ENCODE measurements at places on chromosomes 3 and 15. TPM values are rescaled to one million over a fixed set of nuclear protein-coding genes. Genes with fewer than 3 reads are reported as not detected.

DNA sequence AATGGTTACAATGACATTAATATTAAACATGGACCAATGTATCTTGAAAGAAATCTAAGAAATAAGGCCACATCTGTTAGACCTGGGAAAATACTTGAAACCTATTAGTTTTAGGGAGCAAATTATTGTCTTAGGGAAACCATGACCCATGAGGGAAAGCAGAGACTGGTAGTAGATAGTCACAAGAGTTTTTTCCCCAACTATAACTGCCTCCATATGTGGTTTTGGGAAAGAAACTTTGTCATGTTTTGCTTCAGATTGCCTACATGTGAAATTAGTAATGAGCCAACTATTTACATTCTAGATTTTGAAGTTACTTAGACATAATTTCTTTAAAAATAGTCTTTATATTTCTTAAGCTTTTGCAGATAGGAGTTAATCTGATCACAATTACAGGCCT, 474.9 kb downstream of the ROBO2 start:
- no peak overlapping the region for H3K27ac ChIP-seq
- DNase-seq: no peak
- H3K4me3 ChIP-seq: no peak overlapping the region
- no peaks in the 10 kb centered on the region for H3K27me3 ChIP-seq

GP9 gene
- not detected for total RNA-seq

GRCh38 chr15:73617301-73617831, 15.8 kb downstream of the NPTN start:
- peaks cover 16% of the 10 kb centered on the region for H3K4me1 ChIP-seq
- no peaks in the 10 kb centered on the region for H3K27me3 ChIP-seq
- H3K36me3 ChIP-seq: no peaks in the 10 kb centered on the region
- no peak for DNase-seq

DNA sequence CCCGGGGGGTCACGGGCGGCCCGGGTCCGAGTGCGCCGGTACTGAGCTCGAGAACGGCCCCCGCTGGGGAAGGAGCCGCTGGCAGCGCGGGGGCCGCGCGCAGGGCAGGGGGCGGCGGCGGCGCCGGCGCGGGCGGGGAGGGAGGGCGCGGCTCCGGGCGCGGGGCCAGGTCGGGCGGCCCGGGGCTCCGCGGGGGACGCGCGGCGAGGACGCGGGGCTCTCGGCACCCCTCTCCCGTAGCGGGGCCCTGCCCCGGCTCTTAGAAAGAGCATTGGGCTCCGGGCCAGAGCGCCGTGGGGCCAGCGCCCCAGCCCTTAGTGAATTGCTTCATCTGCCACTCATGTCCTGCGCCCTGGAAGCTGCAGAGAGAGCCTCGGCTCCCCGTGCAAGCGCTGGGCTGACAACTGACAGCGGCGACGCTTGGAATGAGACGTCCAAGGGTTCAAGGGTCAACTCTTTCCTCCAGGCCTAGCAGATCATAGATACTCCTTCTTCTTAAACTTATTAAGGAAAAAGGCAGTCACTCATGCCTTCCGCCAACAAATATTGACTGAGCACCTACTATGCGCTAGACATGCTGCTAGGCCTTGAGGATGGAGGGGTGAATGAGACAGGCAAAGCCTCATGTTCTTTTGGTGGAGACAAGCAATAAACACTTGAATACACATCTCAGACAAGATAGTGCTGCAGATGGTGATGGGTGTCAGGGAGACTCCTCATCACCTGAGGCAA, 140.8 kb downstream of the SMAD6 start:
- H3K36me3 ChIP-seq: no peaks in the 10 kb centered on the region
- H3K27me3 ChIP-seq: no peaks in the 10 kb centered on the region
- peaks cover 11% of the 10 kb centered on the region for H3K4me1 ChIP-seq
- peak; percentile 35 for DNase-seq

- DNase-seq: peak; percentile 74
- no peaks in the 10 kb centered on the region for H3K36me3 ChIP-seq
- peaks cover 16% of the 10 kb centered on the region for H3K4me1 ChIP-seq
- peak overlapping the region; percentile 45 for H3K4me3 ChIP-seq
Observed at GRCh38 chr3:65963787-65964677, 74.7 kb downstream of the MAGI1 start.

DNA sequence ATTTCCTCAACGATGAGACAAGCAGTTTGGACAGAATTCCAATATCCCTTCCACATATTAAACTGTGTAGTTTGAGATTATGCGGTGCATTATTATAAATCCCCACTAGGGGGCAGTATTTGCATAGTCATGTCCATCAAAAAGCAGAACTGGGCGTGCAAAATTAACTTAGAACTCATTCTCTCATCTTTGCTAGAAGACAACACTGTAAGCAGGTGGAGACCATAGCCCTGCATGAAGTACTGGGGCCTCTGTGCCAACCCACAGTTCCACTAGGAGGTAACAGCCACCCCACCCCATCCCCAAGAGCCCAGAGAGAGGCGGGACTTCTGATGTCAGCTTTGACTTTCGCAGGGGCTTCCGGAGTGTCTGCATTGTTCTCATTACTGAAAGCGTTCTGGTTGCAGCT, 106.6 kb upstream of the TMC3 start:
- H3K36me3 ChIP-seq: no peaks in the 10 kb centered on the region
- H3K27me3 ChIP-seq: peaks cover 15% of the 10 kb centered on the region
- H3K4me1 ChIP-seq: no peaks in the 10 kb centered on the region
- no peak overlapping the region for H3K4me3 ChIP-seq
- no peak overlapping the region for H3K27ac ChIP-seq
- DNase-seq: peak; percentile 79

DNA sequence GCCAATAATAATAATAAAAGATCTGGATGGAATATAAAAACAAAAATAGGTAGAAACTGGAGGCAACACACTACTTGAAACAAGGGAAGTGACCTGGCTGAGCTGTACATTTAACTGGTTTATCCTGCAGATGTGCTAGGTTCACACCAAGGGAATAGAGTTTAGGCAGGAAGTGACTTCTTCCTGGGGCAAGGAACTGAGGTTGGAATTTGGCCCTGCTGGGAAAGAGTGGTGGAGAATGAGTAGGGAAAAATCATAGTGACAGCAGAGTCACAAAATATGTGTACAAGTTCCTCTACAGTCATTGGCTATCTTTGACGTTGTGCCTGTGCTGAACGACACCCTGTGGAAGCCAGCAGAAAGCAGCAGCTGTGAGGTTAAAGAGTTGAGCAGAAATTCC, 44.1 kb downstream of the ARHGAP11B start:
- H3K27me3 ChIP-seq: no peaks in the 10 kb centered on the region
- no peaks in the 10 kb centered on the region for H3K4me1 ChIP-seq
- peaks cover 46% of the 10 kb centered on the region for H3K36me3 ChIP-seq

Data from PC-3 (cell line).